ENCODE measurements at places on chromosomes 2 and 18.

DNA sequence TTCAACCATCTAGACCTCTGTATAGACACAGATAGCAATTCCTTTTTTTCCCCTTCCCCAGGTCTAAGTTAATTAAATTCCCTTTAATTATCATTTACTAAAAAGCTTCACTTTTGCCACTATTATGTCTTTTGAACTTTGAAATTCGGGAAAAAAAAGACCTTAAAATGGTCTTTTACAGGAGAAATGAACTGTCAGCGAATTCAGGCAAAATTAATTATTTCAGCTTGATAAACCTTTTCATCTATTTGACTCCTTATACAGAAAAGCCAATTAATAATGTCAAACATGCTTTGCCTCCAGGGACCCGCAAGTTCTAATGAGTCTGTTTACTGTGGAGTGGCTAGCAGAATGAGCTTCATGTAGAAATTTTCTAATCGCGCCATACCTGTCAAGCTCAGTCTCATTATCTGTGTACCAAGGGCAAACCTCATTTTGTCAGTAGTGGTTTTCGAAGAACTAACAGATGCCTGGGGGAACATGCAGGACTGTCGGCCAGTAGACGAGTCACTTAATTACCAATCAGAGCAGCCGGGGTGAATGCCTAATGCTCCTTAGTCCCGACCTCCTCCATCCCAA, 287.7 kb downstream of the INSIG2 start:
- DNase-seq, result no peak

DNA sequence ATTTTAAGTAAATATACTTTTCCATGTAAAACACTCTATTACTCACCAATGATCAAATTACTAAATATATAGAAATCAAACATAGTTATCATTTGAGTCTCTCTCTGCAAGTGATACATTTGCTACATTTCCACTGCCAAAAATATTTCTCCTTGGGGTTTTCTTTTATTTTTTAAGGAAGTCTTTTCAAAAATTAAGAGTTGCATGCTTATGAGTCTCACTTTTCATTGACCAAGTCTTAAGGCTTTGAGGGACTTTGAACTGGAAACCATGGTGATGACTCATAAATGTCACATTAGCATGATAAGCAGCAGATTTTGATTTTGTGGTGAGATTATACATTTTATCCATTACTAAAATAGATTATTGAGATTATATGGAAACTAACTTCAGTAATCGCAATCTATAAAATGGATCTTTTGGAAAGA, 152.9 kb downstream of the FAM124B start:
- no peak for DNase-seq

- no peak for DNase-seq
Observed at GRCh38 chr2:207115715-207116364, 49.9 kb downstream of the KLF7 start.

- no peak for DNase-seq
Observed at GRCh38 chr2:57373530-57373929, 673.1 kb upstream of the VRK2 start.

DNA sequence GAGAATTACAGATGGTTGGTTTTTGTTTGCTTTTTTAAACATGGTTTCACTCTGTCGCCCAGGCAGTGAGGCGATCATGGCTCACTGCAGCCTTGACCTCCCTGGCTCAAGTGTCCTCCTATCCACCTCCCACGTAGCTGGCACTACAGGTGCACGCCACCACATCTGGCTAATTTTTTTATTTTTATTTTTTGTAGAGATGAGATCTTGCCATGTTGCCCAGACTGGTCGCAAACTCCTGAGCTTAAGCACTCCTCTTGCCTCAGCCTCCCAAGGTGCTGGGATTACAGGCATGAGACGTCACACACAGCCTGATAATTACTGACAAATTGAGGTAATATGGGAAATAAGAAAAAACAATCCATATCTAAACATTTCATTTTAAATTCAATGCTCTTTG, 110.5 kb upstream of the ZSWIM2 start:
- DNase-seq, result no peak

GRCh38 chr2:70381821-70382220, 80.0 kb upstream of the FAM136A start:
- no peak for DNase-seq

- DNase-seq, result no peak
Observed at GRCh38 chr2:41626936-41627335, 420.9 kb upstream of the PKDCC start.

- DNase-seq, result no peak
Observed at GRCh38 chr2:5385596-5385995, 306.6 kb upstream of the SOX11 start.
